ENCODE measurements at places on chromosomes 16 and 17. TPM values are rescaled to one million over a fixed set of nuclear protein-coding genes. Genes with fewer than 3 reads are reported as not detected.

GPR179 gene
- 0.46 TPM for total RNA-seq

ZPBP2 gene
- not detected for total RNA-seq

SHPK gene
- total RNA-seq: 29.3 TPM

AXIN2 gene
- 35.0 TPM for total RNA-seq

GNAO1 gene
- 22.9 TPM for total RNA-seq

KRT9 gene
- total RNA-seq: not detected

NPW gene
- total RNA-seq: 15.2 TPM

CES5A gene
- not detected for total RNA-seq

NLRC3 gene
- 0.66 TPM for total RNA-seq

DNA sequence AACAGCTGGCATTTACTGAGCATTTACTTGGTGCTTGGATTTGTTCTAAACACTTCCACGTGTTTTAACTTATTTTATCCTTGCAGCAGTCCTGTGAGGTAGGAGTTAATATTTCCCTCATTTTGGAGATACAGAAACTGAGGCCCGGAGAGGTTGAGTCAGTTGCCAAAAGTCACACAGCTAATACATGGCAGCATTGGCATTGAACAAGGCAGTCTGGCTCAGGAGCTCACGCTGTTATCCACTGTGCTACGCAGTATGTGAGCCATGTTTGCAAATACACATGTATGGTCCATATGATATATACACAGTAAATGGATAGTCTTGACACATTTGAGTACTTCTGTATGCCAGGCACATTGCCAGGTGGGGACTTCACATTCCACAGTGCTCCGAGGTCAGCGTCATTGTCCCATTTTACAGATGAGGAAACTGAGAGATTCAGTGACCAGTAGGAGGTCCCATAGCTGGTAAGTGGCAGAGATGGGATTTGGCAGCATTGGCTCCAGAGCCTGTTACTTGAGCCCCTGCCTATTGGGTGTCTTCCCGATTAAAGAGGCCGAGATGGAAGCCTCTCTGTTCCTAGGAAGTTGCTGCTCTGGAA, 110.7 kb downstream of the ABCC6 start:
- DNase-seq: no peak

- no peak for DNase-seq
These were observed 27.9 kb downstream of the HOXB1 start for GRCh38 chr17:48502901-48503300.

DNA sequence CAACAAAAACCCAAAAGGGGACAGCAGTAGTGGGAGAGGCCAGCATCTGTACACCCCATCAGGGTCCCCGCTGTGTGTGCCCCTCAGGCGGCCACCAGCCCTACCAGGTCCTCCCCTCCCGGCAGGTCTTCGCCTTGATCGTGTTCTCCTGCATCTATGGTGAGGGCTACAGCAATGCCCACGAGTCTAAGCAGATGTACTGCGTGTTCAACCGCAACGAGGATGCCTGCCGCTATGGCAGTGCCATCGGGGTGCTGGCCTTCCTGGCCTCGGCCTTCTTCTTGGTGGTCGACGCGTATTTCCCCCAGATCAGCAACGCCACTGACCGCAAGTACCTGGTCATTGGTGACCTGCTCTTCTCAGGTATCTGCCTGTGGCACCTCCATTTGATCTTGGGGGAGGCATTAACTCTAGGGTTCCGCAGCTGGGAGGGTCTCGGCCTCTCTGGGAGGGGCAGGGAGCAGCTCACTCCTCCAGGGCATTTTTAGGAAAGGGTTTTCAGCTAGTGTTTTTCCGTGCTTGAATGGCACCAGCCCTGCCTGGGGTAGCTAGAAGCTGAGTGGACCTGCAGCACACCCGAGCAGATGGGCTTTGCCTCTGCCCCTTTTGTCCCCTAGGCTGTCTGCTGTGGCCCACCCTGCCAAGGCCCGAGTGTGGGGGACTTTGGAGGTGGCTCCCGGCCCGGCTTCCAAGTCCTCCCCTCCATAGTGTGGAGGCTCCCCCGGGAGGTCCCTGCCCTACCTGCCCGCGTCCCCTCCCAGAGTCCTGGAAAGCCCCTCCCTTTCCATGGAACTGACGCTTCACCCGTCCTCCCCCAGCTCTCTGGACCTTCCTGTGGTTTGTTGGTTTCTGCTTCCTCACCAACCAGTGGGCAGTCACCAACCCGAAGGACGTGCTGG, 2.6 kb downstream of the SYNGR2 start:
- DNase-seq: no peak

- no peak for DNase-seq
These were observed 9.4 kb downstream of the GJC1 start for GRCh38 chr17:44820631-44821212.

GRCh38 chr17:75155191-75155601, 884 bp upstream of the JPT1 start:
- DNase-seq: peak; percentile 23

GRCh38 chr17:80860101-80860671, 131.5 kb upstream of the CHMP6 start:
- no peak for DNase-seq

- no peak for DNase-seq
These were observed 34.1 kb downstream of the CMC2 start for GRCh38 chr16:80972611-80973010.

- no peak for DNase-seq
These were observed 593.8 kb upstream of the GOT2 start for GRCh38 chr16:59327894-59328293.

DNA sequence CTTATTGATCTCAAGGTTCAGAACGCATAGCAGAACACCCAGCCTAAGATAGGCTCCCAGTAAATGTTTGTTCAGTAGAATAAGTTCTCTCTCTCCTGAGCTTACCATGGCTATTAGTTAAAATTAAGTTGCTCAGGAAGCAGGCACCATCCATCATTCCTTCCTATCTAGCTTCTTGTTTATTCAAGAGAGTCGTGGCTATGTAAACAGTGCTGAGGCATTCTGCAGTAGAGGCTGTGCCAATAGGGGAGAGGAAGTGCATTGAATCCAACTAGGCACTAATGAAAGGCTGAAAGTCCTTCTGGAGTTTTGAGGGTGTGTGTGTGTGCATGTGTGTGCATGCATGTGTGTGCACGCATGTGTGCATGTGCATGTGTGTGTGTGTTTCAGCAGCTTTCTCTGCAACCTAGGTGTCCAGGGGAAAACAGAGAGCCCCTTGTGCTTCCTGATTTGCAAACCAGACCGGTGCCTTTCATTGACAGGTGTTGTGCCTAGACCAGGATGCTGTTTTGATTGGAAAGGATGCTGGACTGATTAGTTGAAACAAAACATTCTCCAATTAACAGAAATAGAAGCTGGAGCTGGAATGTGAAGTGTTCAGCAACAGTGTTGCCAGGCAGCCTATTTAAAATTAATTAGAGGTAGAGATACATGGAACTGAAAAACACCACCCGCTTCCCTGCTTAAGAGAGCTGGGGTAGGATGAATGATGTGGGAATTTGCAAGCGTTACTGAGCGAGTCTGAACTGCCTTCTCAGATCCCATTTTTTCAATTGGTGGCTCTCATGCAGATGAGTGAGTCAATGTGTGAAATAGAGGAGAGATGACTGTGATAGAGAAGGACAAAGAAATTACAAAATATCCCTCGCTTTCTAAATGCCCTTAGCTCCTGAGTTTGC, 103.3 kb upstream of the CLEC3A start:
- no peak for DNase-seq

DNA sequence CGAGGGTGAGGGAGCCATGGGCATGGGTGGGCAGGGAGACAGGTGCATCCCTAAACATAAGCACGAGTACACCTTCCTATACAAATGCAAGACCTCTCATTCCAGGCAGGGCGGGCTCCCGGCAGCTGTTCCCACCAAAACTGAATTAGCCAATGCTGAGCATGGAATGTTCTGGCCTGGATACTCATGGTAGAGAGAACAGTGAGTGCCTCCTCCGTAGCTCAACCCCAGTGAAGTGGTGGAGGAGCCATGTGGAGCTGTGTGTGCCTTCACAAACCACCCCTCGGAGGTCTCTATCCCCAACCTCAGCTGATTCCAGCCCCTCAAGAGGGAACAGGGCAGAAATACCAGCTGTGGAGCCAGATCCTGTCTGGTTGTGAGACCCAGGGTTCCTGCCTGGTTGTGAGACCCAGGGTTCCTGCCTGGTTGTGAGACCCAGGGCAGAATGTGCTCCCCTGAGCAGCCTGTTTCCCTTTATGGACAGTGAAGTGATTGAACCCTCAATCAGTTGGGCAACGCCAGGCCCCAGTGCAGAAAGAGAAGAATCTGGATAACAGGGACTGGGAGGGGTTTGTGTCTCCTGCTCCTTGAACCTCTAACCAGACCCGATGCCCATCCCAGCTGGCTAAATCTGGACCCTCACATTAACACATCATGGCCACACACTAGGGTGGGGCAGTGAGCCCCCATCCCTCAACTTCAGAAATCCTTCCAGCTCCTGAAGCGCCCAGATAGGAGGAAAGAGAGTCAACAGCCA, 2.4 kb upstream of the CDH16 start:
- no peak for DNase-seq

DNA sequence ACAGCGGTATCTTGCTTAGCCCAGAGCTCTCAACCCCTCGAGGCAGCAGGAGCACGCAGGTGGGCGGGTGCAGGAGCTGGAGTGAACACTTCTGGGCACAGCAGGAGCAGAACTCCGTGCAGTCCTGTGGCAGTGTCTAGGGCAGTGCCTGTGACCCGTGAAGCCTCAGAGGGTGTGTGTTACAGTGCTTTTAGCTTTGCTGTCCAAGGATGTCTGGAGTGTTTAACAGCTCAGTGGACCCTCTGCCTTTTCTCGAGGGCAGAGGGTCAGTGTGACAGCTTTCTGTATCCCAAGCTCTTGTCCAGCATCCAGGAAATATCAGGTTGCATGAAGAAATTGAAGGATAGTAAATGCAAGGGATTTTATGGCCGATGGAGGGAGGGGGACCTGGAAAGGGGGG, 16.4 kb upstream of the SSTR5 start:
- DNase-seq: no peak

DNA sequence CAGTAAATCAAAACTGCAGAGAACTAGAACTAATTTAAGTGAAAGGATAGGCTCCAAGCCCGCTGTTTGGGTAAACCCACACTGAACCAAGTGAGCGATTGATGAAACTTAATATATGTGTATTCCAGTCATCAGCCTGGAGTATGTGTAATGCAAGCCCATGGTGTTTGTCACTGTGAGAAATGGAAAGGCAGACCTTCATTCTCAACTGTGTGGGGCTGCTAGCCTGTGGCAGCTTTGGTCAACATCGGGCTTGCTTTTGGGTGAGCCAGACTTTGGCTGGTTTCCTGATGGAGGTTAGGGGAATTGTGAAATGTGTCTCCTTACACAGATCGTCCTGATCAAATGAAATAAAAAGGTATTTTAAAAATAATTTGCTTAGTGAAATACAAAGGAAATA, 279.9 kb downstream of the IRX3 start:
- DNase-seq: no peak

- DNase-seq: peak; percentile 91
These were observed 3.9 kb upstream of the SETD1A start for GRCh38 chr16:30953511-30954124.

- no peak for DNase-seq
These were observed 15.5 kb downstream of the RPRML start for GRCh38 chr17:46963571-46963970.

GRCh38 chr17:56358651-56359050, 205.4 kb downstream of the ANKFN1 start:
- no peak for DNase-seq

GRCh38 chr17:1123921-1124715, 55.7 kb downstream of the ABR start:
- peak; percentile 36 for DNase-seq

DNA sequence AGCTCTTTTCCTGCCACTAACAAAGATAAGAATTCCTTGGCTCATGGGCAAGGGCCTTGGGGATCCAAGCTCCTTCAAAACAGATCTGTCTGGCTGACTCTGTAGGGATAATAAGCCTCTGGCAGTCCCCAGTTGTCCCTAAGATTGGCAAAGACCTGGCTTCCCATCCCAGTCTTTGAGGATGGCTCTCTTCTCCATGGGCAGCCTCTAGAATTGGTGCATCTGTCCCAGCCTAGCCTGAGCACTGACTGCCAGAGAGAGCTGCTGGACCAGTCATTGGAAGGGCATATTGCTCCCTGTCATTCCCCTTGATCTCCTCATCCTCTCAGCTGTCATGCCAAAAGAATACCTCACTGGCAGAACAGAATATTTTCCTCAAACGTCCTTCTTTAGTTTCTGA, 13.2 kb upstream of the CUEDC1 start:
- DNase-seq: no peak

DNA sequence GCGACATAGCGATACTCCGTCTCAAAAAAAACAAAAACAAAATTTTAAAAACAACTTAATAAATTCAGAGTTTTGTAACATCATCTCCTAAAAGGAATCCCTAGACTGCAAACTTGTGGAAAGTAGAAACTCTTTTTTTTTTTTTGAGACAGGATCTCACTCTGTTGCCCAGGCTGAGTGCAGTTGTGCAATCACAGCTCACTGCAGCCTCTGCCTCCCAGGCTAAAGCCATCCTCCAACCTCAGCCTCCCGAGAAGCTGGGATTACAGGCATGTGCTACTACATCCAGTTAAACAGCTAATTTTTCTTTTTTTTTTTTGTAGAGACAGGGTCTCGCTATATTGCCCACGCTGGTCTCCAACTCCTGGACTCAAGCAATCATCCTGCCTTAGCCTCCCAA, 19.7 kb downstream of the EZH1 start:
- no peak for DNase-seq

GRCh38 chr17:31093866-31094599, 744 bp upstream of the NF1 start:
- no peak for DNase-seq

DNA sequence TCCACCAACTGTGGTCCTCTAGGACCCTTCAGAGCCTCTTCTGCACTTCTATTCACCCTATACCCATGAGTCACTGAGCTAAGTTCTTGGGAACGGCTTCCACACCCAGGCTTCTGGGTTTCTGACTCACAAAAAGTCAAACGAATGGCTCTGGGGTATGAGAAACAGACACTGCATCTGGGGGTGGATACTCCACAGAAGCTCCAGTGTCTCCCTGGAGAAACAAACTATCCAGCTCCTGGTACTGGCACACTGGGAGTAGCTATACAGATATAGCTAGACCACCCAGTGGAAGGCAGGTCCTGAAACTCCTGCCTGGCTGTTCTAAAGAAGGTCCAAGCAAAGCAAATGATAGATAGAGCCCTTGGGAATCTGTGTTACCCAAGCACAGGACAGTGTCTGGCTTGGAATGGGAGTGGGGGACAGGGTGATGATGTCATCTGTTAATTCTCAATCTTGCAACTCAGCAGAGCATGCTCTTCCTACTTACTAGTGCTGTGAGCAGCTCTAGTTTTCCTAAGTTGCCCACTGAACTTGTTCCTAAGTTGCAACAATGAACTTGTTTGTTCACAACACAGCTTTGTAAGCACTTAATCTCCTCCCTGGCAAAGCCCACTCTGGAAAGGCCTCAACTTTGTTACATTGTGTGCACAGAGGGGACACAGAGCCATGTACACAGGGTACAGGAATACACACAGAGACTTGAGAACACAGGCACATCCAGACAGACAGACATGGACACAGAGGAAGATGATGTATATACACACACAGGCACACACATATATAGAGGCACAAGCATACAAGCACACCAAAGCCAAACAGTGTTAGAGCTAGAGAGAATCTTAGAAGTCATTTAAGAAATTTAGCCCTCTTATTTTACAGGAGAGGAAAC, 6.7 kb downstream of the MMP28 start:
- no peak for DNase-seq

- no peak for DNase-seq
These were observed 4.6 kb upstream of the DRC7 start for GRCh38 chr16:57689762-57690558.

Measured in WTC11 (cell line).